ENCODE measurements at places on chromosomes 3 and 15.

GRCh38 chr3:146747928-146748327 is 142.8 kb upstream of the PLSCR5 start:
- H3K36me3 ChIP-seq: no peaks in the 10 kb centered on the region
- H3K4me1 ChIP-seq: no peaks in the 10 kb centered on the region
- H3K27me3 ChIP-seq: no peaks in the 10 kb centered on the region
- DNase-seq: no peak
- no peak overlapping the region for H3K27ac ChIP-seq
- no peak overlapping the region for H3K4me3 ChIP-seq

GRCh38 chr3:160773722-160774121 is 17.7 kb downstream of the PPM1L start:
- no peaks in the 10 kb centered on the region for H3K36me3 ChIP-seq
- H3K4me3 ChIP-seq: no peak overlapping the region
- no peaks in the 10 kb centered on the region for H3K4me1 ChIP-seq
- H3K27me3 ChIP-seq: no peaks in the 10 kb centered on the region
- H3K27ac ChIP-seq: no peak overlapping the region

GRCh38 chr15:28979208-28979841 is 93.6 kb downstream of the APBA2 start:
- H3K4me3 ChIP-seq: no peak overlapping the region
- DNase-seq: no peak
- no peak overlapping the region for H3K27ac ChIP-seq
- H3K27me3 ChIP-seq: no peaks in the 10 kb centered on the region
- no peaks in the 10 kb centered on the region for H3K4me1 ChIP-seq

- H3K4me3 ChIP-seq: no peak overlapping the region
- H3K36me3 ChIP-seq: peaks cover 3% of the 10 kb centered on the region
- H3K4me1 ChIP-seq: peaks cover 15% of the 10 kb centered on the region
- DNase-seq: no peak
Measured at GRCh38 chr15:67186688-67187087, 67.8 kb downstream of the AAGAB start.

DNA sequence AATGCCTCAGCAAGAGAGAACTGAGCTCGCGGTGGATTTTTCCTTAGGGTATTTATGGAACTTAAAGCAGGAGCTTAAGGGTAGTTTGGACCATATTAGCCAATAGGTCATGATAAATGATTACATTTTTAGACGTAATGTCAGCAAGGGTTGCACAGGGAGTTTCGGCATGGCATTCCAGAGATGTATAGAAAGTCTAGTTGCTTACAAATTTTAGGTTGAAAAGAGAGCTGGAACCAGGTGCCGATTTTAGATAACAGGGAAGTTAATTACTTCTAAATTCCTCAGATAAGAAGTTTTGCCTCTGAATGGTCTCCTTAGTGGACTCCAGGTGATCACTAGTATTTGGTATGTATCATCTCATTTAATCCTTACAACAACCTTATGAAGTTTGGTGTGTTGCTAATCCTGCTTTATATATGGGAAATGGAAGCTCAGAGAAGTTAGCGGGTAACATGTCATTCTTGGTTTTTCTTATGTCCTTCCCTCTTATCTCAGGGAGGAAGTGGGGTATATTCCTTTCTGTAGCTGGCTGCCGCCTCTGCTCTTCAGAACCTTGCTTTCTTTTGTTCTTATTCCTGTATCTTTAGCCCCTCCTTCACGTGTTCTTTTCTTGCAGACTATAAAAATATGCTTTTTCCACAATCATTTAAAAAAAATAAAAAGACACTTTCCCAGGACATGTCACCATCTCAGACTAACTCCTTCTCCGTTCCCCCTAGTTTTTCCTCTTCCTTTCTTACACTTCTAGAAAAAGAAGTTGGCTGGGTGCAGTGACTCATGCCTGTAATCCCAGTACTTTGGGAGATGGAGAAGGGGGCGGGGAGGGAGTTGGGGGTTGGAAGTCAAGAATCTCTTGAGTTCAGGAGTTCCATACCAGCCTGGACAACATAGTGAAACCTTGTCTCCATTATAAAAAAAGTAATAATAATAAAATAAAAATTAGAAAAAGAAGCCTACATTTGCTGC is 25.7 kb downstream of the IQGAP1 start:
- peak overlapping the region; percentile 88 for H3K27ac ChIP-seq
- DNase-seq: peak; percentile 64
- no peaks in the 10 kb centered on the region for H3K36me3 ChIP-seq

DNA sequence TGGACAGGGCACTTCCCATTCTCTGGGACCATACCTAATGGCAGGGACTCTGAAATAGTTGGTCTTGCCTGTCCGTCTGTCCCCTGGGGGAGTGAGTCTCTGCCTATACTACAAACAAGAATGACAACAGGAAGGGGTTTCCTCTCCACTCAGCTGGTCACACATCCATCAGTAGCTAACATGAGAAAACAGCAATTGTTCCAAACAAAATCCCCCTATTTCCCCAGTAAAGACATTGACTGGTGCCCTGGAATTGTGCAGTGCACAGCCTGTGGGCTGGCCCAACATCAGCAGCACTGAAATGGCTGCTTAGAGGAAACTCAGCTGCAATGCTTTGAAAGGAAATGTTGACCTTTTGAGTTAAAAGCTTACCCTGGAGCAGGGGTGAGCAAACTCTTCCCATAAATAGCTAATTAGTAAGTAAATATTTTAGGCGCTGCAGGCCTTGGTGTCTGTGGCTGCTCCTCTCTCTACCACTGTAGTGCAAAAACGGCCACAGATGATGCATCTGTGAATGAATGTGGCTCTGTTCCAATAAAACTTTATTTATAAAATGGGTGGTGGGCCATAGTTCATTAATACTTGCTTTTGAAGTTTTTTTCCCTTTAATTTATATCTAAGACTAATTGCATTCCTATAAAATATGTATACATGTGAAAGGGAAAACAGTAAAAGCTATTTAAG is 174.3 kb downstream of the KLF13 start:
- no peak overlapping the region for H3K27ac ChIP-seq
- no peaks in the 10 kb centered on the region for H3K4me1 ChIP-seq
- H3K36me3 ChIP-seq: no peaks in the 10 kb centered on the region

DNA sequence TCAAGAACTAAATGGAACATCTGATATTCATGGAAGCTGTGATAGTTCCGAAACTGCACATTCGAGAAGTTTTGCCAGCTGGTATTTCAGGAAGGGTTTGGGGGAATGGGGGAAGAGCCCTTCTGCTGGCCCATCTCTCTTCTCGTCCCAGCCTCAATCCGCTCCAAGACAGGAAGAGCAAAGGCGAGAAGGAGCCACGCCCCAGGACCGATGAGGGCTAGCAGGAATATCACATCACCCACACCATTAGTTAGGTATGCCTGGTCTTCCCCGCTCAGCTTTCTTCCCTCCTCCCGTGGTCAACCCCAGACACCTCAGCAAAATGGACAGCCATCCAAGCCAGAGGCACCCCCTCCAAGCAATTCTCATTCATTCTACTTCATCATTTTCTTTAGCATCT is 14.9 kb upstream of the PCSK6 start:
- H3K36me3 ChIP-seq: no peaks in the 10 kb centered on the region
- DNase-seq: no peak
- no peak overlapping the region for H3K27ac ChIP-seq
- no peak overlapping the region for H3K4me3 ChIP-seq
- no peaks in the 10 kb centered on the region for H3K27me3 ChIP-seq

- no peaks in the 10 kb centered on the region for H3K27me3 ChIP-seq
- no peaks in the 10 kb centered on the region for H3K4me1 ChIP-seq
- no peak for DNase-seq
- no peak overlapping the region for H3K27ac ChIP-seq
- no peak overlapping the region for H3K4me3 ChIP-seq
Measured at GRCh38 chr3:135706758-135707375, 258.7 kb upstream of the PPP2R3A start.

- no peak overlapping the region for H3K4me3 ChIP-seq
- peaks cover 10% of the 10 kb centered on the region for H3K4me1 ChIP-seq
- peak overlapping the region; percentile 76 for H3K27ac ChIP-seq
- DNase-seq: peak; percentile 80
- no peaks in the 10 kb centered on the region for H3K27me3 ChIP-seq
Measured at GRCh38 chr15:75723847-75724660, 11.4 kb upstream of the CSPG4 start.

- peaks cover 9% of the 10 kb centered on the region for H3K4me1 ChIP-seq
- no peak for DNase-seq
- no peaks in the 10 kb centered on the region for H3K27me3 ChIP-seq
- H3K4me3 ChIP-seq: no peak overlapping the region
- no peak overlapping the region for H3K27ac ChIP-seq
Measured at GRCh38 chr15:80154336-80154735, 1.5 kb downstream of the FAH start.

DNA sequence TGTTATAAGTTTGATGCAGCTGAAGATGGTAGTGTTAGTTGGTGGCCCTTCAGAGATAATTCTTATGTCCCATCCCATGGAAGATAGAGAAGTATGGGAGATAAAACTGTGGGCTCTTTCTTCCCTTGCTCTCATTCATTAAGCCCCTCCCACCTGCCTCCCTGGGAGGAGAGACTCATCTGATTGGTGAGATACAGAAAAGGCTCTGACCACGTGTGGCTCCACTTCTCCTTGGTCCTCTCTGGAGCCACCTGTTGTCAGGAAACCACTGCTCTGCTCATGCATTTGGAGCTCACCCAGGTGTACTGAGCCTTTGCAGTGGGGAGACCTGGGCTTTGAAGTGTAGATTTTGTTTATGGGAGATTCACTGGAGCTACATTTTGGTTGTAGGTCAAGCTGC is 293.2 kb upstream of the RASGRP1 start:
- H3K36me3 ChIP-seq: no peaks in the 10 kb centered on the region
- no peaks in the 10 kb centered on the region for H3K4me1 ChIP-seq
- no peaks in the 10 kb centered on the region for H3K27me3 ChIP-seq

- no peak for DNase-seq
- H3K4me1 ChIP-seq: no peaks in the 10 kb centered on the region
- H3K27ac ChIP-seq: no peak overlapping the region
- no peak overlapping the region for H3K4me3 ChIP-seq
Measured at GRCh38 chr3:159237226-159237625, 435.4 kb downstream of the MFSD1 start.

- no peak for DNase-seq
- no peaks in the 10 kb centered on the region for H3K4me1 ChIP-seq
- no peaks in the 10 kb centered on the region for H3K27me3 ChIP-seq
- no peaks in the 10 kb centered on the region for H3K36me3 ChIP-seq
- no peak overlapping the region for H3K27ac ChIP-seq
Measured at GRCh38 chr15:47429376-47429775, 287.9 kb upstream of the SEMA6D start.

- H3K36me3 ChIP-seq: no peaks in the 10 kb centered on the region
- no peaks in the 10 kb centered on the region for H3K27me3 ChIP-seq
- 0 out of 2 replicates have a peak, but pooled peaks cover 5% of the 10 kb centered on the region for H3K4me1 ChIP-seq
- no peak overlapping the region for H3K4me3 ChIP-seq
Measured at GRCh38 chr3:152100491-152101132, 168.1 kb upstream of the MBNL1 start.

DNA sequence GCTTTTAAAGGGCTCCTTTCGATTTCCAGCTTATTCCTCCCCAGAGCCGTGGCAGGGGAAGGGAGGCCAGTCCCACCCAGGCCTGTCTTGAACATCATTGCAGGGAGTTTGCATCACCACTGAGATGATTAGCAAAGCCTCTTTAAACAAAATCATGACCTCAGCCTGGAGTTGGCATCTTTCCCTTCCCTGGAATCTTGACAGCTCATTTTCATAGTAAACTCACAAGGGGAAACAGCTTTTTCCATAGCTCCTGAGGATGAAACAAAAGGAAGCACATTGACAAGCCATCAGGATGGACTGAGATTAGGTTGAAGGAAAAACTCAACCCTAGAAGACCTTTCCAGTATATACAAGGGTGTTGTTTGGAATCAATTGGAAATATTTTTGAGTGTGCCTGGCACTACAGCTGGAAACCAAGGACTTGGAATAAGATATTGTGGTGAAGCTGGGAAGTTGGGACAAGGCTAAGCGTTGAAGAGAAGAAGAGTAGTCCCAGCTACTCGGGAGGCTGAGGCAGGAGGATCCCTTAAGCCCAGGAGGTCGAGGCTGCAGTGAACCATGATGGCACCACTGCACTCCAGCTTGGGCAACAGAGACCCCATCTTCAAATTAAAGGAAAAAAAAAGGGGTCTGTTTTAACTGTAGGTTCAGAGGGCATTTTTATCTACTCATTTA is 3.1 kb upstream of the LARP6 start:
- no peaks in the 10 kb centered on the region for H3K4me1 ChIP-seq
- H3K36me3 ChIP-seq: no peaks in the 10 kb centered on the region
- H3K27ac ChIP-seq: no peak overlapping the region
- no peak overlapping the region for H3K4me3 ChIP-seq

DNA sequence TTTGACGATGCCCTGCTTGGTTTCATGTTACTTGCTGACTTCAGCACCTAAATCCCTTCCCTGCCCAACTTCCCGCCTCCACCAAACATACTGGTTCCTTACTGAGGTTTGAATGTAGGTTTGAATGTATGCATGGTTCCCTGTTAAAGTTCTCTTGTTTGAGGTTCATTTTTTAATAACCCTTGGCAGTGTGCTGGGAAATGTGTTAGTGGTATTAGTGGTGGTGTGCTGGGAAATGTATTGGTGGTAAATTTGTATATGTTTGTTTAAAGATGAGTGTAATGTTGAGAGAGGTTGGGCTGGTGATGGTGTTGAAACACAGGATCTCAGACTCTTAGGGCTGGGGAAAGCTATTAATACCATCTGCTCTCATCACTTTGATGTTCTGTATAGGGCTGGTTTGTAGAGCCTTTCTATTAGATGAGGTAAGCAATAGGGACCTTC is 392.7 kb downstream of the PTPRG start:
- no peak for DNase-seq
- no peak overlapping the region for H3K4me3 ChIP-seq
- no peaks in the 10 kb centered on the region for H3K36me3 ChIP-seq

DNA sequence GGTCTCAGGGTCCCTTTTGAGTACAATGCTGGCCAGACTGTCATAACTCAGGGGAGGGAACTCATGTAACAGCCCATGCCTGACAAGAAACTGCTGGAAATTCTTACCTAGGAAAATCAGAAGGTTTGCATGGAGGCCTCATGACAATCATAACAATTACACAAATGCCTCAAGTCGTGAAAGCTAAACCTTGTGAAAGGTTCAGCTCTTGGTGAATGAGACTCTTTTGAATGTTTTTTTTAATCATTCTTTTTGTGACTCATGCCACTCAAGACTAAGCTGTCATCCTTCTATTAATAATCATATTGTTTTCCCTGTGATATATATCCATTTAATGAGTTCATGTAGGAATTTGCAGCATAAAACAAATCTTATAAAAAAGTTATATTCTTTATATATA is 61.4 kb upstream of the LEKR1 start:
- no peaks in the 10 kb centered on the region for H3K27me3 ChIP-seq
- H3K27ac ChIP-seq: no peak overlapping the region

GRCh38 chr3:196949285-196949619 is 6.9 kb upstream of the NCBP2 start:
- H3K27ac ChIP-seq: no peak overlapping the region
- H3K27me3 ChIP-seq: no peaks in the 10 kb centered on the region
- DNase-seq: no peak
- H3K36me3 ChIP-seq: no peaks in the 10 kb centered on the region
- H3K4me3 ChIP-seq: no peak overlapping the region
